ENCODE measurements at places on chromosomes 1 and 21.

DNA sequence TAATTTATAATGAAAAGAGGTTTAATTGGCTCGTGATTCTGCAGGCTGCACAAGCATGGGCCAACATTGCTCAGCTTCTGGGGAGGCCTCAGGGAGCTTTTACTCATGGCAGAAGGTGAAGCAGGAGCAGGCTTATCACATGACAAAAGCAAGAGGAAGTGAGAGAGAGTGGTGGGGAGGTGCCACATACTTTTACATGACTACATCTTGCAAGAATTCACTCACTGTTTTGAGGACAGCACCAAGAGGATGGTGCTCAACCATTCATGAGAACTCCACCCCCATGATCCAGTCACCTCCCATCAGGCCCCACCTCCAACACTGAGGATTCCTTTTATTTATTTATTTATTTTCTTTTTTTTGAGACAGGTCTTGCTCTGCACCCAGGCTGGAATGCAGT, 5.5 kb upstream of the PLEKHM2 start:
- no peak for DNase-seq

DNA sequence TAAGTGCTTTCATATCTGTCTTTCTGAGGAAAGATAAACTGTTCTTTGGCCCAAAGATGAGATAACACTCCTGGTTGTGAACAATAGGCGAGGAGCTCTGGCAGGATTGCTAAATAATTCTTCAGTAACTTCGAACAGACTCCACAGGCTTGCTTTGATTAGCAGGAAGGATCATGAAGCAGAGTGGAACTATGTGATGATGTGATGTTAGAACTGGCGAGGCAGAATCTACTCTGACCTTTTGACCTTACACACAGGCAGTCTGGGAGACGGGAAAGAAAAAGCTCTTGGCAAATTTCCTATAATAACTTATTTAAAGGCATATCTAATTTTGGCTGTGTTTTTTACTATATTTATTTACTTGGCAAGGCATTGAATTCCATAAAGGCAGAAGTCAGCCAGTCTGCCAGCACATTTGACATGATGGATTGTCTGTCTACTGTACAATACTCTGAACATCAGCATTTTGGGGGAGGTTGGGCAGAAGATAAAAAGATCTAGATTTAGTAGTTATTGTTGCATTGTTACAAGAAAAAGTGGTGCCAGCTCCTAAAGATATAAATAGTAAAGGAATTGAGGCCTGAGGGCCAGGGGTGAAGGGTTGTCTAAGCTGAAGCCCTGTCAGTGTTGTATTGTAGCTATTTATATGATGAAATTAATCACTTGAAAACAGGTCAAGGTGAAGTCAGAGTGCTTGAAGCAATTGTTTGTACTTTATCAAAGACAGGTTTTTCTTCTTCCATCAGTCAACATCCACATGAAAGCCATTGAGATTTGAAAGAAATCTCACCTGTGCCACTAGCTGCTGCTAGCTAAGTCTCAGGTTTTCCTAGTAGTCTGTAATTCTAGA, 708.8 kb downstream of the LTN1 start:
- no peak for DNase-seq

GRCh38 chr1:12434174-12434573, 183.8 kb downstream of the DHRS3 start:
- no peak for DNase-seq

- no peak for DNase-seq
These were observed 88.4 kb downstream of the PRKAB2 start for GRCh38 chr1:147083919-147084272.

DNA sequence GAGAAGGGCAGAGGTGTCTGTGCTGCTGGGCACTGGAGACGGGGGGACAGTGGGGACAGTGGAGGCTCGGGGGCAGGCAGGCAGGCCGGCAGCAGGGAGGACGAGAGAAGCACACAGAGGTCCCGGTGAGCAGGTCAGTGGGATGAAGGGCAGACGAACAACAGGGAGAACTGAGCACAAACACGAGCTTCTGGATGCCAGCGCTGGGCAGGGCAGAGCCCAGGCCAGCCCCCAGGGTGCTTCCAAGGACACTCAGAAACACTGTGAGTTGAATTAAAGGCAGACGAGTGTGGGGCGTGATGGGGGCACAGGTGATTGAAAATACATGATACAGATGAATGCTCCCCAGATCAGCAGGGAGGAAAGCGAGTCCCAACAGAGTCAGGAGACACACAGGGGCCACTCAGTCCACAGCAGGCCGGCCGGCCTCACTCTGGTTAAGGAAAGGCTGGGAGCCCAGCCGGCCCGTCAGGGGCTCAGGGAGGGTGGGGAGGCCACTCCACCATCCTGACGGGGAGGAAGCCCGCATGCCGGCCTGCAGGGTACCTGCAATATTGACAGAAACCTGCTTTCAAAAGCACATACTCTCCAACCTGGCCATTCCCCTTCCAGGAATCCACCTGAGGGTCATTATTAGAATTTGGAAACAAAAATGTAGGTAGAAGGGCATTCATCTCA, 14.1 kb downstream of the SLC19A1 start:
- DNase-seq = no peak

GRCh38 chr1:207862241-207862787, 48.6 kb downstream of the CD34 start:
- DNase-seq = no peak
